ENCODE measurements at places on chromosomes 3 and 15. TPM values are rescaled to one million over a fixed set of nuclear protein-coding genes. Genes with fewer than 3 reads are reported as not detected.

GRCh38 chr3:153099131-153099530, 62.9 kb upstream of the RAP2B start:
- DNase-seq = no peak

DNA sequence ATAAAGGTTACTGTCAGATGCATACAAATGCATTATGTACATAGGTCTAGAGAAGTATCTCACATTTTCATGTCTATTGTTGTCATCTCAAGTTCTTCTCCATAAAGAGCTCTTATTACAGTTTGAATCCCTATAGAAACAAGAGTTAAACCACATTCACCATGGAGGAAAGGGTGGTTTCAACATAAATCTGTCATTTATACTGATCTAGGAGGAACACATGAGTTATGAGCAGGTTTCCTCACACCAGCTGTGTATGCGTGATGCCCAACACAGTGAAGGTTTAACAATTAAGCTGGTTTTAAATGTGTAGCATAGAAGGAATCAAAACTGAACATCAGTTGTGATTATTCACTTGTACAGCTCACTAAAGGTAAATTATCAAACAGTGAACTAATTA, 251.7 kb downstream of the KCNMB2 start:
- no peak for DNase-seq

INKA1 gene
- 3.2 TPM for total RNA-seq

DNA sequence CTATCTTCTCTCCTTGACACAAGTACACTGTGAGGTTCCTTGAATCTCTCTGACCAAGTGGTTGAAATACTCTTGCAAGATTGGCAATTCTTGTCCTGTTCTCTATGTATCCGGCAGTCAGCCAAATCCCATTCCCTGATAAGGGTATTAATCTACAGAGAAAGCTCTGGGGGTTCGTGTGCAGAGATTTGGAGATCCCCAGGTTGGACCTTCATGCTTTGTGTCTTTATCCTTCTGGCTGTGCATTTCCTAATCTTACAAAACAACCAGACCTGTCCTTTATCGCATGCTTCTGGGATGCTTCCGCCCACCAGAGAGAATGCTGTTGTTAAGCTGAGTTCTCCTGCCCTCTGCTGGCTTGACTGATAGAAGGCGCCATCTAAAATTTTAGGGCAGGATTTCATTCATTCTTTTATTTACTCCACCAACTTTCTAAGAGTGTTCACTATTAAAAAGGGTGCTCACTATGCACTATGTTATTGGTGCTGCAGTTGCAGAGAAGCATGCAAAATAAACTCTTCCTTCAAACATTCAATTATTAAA, 8.6 kb upstream of the SST start:
- DNase-seq = no peak

DNA sequence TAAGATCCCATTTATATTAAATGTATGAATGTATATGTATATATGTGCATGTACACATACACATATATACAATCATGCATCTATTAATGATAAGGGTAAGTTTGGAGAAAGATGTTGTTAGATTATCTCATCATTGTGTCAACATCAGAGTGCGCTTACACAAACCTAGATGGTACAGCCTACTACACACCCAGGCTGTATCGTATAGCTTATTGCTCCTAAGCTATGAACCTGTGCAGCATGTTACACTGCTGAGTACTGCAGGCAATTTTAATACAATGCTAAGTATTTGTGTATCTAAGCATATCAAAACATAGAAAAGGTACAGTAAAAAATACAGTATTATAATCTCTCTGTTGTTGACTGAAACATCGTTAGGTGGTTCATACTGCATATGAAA, 57.4 kb upstream of the ABHD17C start:
- DNase-seq = no peak

DNA sequence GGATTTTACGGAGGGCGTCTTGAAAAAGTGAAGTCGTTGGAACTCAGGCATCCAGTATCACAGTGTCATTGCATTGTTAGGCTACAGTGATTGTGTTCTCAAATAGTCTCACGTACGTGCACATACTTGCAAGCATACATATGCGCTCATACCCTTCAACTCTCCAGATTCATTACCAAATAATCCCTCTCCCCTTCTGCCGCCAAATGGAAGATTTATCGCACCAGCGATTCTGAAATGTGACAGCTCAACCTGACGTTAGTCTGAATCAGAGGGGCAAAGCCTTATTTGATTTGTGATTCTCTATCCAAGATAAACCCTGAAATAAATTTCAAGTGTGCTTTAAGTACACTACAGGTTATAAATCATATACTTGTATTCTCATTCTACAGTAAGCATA, 119.4 kb downstream of the GADL1 start:
- DNase-seq = no peak

- peak; percentile 97 for DNase-seq
These were observed at the start of gene ZNF621 for GRCh38 chr3:40524568-40525285. Gene ZNF621 (plus strand): TSS chr3:40524960. CDS start chr3:40525841, 881 bp downstream.

DNA sequence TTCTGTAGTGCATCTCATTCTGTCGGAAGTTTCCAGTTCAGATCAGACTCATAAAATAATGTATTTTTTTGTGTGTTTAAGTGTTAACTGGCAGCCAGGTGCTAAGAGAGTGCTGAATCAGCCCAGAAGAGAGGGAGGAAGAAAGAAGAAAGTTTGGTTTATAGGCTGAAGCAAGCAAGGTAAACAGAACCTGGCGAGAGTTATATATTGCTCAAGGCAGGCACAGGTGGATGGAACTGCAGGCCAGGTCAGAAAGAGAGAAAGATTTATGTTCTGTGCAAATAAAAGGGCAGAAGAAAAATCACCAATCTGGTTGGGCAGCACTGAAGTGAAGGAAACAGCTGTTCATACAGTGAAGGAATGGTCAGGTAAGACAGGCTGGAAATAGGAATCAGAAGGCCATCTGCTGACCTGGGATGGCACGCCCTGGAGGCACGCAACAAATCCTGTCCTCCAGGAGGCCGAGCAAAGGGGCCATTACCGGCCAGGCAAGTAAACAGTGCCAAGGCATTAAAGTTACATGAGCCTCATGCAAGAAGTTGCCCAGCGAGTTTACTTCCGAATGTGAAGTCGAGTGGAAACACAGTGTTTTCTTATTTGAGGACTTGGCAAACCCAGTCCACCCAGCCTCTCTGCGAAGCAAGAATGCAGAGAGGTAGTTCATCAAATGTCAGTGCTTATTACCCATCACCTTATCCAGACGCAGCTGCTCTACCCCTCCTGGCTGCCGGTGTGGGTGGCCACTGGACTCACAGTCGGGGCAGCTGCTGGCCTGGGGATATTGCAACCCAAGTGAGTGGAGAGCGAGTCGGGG, 309.8 kb downstream of the VPS13C start:
- DNase-seq = no peak

GRCh38 chr3:105622169-105622568, 246.6 kb downstream of the CBLB start:
- no peak for DNase-seq

GRCh38 chr3:28291577-28291976, 50.2 kb downstream of the CMC1 start:
- no peak for DNase-seq

DNA sequence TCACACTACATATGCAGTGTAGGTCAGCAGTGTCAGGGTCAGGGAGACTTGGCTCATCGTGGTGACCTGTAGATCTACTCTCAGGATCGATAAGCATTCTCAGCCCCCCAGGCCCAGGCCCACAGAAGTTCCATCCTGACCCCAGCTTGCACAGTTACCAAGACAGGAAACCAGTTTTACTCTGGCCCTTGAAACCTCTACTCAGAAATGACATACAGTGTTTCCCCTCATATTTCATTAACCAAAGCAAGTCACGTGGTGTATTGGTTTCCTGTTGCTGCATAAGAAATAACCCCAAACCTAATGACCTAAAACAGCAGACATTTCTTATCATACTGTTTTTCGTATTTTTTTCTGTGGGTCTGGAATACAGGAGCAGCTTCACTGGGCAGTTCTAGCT, 242.2 kb downstream of the SLCO3A1 start:
- DNase-seq = no peak

Measured in mesenteric fat pad (tissue), 1 donor.